ENCODE measurements at places on chromosomes 11 and 22.

DNA sequence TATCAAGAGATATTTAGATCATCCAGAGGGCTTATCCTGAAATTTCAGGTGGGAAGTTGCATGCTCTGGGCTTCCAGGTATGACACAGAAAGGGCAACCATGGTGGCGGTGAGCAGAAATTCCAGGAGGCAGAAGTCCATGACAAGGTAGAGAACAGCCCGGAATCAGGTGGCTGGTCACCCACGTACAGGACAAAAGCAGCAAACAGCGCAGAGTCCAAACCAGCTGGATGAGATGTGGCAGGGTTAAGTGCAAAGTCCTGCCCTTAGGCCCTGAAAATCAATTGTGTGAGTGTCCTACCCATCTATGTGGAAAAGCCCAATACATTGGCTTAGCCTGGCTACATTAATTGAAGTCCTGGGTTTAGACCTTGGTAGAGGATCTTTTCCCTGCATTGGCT is 11.6 kb downstream of the PPFIBP2 start:
- H3K27ac ChIP-seq = no peak overlapping the region
- H3K4me1 ChIP-seq = peaks cover 1% of the 10 kb centered on the region
- no peaks in the 10 kb centered on the region for H3K27me3 ChIP-seq
- no peaks in the 10 kb centered on the region for H3K36me3 ChIP-seq
- DNase-seq = no peak

- no peaks in the 10 kb centered on the region for H3K27me3 ChIP-seq
- no peak overlapping the region for H3K4me3 ChIP-seq
- peaks cover 19% of the 10 kb centered on the region for H3K4me1 ChIP-seq
- no peak for DNase-seq
These were observed 6.0 kb downstream of the CCS start for GRCh38 chr11:66598993-66599392.

- peaks cover 3% of the 10 kb centered on the region for H3K4me1 ChIP-seq
- H3K36me3 ChIP-seq = no peaks in the 10 kb centered on the region
- H3K27ac ChIP-seq = no peak overlapping the region
These were observed 69.4 kb downstream of the MCHR1 start for GRCh38 chr22:40748388-40749355.

DNA sequence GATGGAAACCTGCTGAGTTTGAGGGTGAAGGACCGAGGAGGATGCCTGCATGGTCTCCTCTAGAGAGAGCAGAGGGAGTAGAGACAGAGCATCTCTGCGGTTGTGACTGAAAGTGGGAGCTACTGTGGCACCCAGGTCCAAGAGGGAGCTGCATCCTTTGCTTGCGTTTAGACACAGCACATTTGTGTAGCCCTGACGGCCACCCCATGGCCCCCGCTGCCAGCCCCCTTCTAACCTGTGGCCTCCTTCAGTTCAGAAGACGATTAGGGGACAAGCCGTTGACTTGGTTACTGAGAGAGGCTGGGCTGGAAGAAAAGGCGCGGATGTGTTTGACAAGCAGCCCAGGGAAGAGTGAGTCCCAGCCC is 690.9 kb downstream of the BRD1 start:
- no peak for DNase-seq
- H3K4me3 ChIP-seq = no peak overlapping the region
- no peaks in the 10 kb centered on the region for H3K4me1 ChIP-seq
- no peak overlapping the region for H3K27ac ChIP-seq
- H3K27me3 ChIP-seq = no peaks in the 10 kb centered on the region
- no peaks in the 10 kb centered on the region for H3K36me3 ChIP-seq

DNA sequence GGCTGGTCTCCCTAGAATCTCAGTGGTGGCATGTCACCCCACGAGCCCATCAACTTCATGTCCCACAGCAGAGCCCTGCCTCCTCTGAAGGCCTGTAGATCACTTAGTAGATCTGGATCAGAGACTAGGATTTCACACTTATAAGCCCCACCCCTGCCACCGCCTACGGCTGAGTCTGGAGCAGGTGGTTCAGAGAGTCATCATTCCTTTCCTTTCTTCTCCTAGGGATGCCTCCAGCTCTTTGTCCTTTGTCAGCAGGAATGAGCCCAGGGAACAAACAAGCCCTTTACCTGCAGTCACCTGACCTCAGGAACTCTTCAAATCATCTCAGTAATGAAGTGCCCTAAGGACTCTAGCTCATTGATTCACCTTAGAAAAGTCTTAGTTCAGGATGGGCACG is 37.8 kb downstream of the SCGB1A1 start:
- DNase-seq = no peak
- no peaks in the 10 kb centered on the region for H3K4me1 ChIP-seq
- H3K27ac ChIP-seq = no peak overlapping the region
- no peaks in the 10 kb centered on the region for H3K27me3 ChIP-seq
- H3K36me3 ChIP-seq = no peaks in the 10 kb centered on the region

Measured in thymus (tissue), 14 donors.